ENCODE measurements at places on chromosomes 11 and 22.

GRCh38 chr22:24400726-24401596 is 26.4 kb upstream of the ADORA2A start:
- peak; percentile 15 for DNase-seq

DNA sequence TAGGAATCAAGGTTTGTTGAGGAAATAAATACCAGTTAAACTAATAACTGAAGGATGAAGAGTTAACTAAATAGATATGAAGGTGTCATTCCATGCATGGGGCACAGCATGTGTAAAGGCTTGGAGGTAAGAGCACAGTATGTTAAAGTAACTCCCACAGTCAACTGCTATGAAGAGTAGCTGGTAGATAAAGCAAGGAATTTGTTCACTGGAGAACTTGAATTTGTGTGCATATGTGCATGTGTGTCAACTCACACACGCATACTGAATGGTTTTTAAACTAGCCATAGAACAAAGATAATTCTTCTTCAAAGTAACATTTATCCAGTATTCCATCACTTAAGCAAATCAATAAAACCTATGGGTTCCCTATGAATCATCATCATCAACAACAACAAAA is 135.9 kb downstream of the FAM76B start:
- no peak for DNase-seq

GRCh38 chr11:88102598-88102934 is 72.7 kb downstream of the RAB38 start:
- no peak for DNase-seq

DNA sequence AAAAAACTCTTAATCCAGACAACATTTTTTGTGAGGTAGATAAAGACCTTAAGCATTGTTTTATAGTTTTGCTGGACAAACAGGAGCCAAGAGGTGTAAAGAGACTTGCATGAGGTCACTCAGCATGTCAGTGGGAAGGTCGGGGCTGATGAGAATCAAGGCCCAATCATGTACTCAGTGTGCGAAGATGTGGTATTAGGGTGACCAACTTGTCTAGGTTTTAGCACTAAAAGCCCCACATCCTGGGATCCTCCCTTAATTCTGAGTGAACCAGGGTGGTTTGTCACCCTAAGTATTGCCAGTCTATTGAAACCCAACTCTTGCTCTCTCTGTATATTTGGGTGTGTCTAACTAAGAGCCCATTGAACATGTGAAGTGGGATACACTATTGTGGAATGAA is 19.5 kb upstream of the SORL1-AS1 start:
- DNase-seq, result peak; percentile 59

DNA sequence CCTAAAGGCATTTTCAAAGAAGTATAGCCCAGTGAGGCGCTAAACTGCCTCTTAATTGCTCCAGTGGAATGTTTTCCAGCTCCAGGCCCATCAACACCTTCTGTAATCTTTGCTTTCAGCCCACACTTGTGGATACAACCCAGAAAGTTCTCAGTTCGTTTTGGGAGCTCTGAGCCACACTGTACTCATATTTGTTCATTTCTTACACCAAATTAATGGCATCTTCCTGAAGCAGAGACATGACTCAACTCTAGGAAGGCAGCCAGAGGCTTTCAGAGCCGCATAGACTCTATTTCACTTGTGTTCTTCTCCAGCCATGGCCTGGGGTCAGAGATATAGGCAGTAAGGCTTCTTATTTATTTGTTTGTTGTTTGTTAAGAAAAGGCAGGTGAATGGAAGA is 175.5 kb upstream of the NCAM1 start:
- no peak for DNase-seq

GRCh38 chr22:44928136-44928463 is 81.7 kb downstream of the PHF21B start:
- no peak for DNase-seq

GRCh38 chr11:134652586-134653255 is 240.7 kb upstream of the B3GAT1 start:
- no peak for DNase-seq

DNA sequence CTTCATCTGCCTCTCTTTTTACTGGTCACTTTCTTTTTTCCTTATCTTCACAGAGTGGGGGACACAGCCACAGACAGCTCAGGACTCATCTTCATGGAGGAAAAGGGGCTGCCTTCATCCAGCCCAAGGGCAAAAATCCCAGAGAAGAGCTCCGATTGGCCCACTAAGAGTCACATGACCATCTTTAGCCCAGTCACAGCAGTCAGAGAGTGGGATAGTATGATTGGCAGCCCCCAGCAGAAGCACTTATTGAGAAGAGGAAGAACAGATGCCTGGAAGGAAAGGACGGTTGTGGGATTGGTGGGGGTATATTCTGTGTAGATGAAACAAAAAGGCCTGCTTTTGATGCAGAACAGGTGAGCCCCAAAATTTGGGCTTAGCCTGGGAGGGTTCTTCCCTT is 77.8 kb downstream of the MN1 start:
- DNase-seq, result no peak

- DNase-seq, result no peak
Measured at GRCh38 chr22:45212992-45213751, 27.5 kb downstream of the KIAA0930 start.

GRCh38 chr22:31329029-31329428 is 17.1 kb downstream of the PATZ1 start:
- no peak for DNase-seq
